Sigmoid colon (tissue), 7 donors: ENCODE measurements at places on chromosomes 16 and 17. TPM values are rescaled to one million over a fixed set of nuclear protein-coding genes. Genes with fewer than 3 reads are reported as not detected.

GRCh38 chr16:89383095-89384003 is 107.0 kb downstream of the ANKRD11 start:
- DNase-seq, result peak; percentile 59

DNA sequence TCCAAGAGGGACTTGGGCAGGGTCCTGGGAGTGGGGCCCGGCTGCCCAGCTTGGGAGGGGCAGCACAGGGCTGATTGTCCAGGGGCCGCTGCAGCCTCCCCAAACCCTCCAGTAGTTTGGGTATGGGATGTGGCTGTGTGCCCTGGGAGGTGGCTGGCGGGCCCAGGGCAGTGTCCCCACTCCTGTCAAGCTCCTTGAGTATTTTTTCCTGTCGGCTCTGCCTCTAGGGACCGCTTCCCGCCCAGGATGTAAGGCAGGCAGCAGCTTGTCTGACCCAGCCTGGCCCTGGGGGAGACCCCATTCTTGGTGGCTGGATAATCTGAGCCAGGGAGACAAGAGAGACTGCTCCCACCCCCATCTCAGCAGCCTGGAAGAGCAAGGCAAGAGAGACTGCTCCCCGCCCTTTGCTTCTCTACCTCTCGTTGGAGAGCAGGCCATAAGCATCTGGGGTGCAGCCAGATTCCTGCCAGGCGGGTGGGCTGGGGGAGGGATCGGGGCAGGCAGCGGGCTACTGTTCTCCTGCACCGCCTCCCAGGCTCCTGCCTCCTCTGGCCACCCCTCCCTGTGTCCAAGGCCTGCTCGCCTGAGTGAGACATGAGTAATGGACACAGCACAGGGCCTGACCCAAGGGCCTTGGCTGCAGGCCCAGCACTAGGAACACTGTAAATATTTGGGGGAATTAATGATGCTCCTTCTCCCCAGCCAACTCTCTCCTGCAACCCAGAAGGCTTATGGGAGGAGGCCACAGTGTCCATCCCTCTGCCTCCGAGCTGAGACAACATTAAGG is 18.4 kb upstream of the ITGA3 start:
- DNase-seq, result peak; percentile 92

DNA sequence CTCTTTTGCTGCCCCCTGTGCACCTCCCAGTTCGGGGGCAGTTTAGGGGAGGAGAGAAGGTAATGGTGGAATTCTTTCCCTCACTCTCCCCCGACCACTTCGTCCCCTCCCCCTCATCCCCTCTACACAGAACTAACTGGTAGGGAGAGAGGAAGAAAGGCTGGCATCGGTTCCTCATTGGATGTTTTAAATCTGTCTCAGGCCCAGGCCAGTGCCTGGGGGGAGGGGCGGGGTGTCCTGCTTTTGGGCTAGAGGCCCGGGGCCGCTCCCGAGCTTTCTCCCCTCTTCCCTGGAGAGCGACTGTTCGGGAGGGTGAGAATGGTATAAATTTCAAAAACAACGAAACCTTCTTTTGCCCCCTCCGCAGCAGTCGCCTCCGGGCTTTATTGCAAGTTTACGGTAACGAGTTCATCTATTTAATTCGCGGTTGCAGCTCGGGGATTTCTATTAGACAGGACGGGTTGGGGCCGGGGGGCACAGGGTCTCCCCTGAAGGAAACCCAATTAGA is at the start of gene PRAC2:
Gene PRAC2 (plus strand): TSS at position 271 of the 508 bp plus-strand sequence. CDS start 1,226 bp downstream, outside the sequence.
- DNase-seq, result peak; percentile 54

GRCh38 chr17:15475631-15476354 is 8.4 kb upstream of the CDRT4 start:
- peak; percentile 63 for DNase-seq

DNA sequence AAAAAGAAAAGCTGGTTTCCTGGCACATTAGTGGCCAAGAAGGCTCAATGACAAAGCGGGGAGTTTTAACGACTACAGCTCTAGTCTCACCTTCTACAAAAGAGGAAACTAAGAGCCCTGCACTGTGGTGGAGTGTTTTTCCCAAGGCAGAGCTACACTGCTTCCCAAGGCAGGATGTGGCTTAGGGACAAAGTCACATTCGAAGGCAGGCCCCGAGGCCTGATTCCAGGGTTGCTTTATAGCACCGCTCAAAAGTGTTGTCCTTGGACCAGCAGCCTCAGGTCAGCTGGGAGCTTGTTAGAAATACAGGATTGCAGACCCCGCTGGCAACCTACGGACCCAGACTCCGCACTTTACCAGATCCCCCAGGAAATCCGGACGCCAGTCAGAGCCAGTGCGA is 23.8 kb downstream of the TMEM92 start:
- DNase-seq, result no peak

The NOTUM gene
- total RNA-seq, result not detected
